Smooth muscle cell of trachea (primary cell): ENCODE measurements at places on chromosomes 11 and 22. TPM values are rescaled to one million over a fixed set of nuclear protein-coding genes. Genes with fewer than 3 reads are reported as not detected.

The ST14 gene
- total RNA-seq, result 0.17 TPM in 1 of 2 replicates, not detected in the other

The PATE2 gene
- 0.29 and 0.66 TPM in 2 replicates for total RNA-seq

The PRR5L gene
- 0.29 and 0.83 TPM in 2 replicates for total RNA-seq

The GRM5 gene
- not detected in 2 replicates for total RNA-seq

The DEPDC7 gene
- total RNA-seq, result 4.3 and 7.6 TPM in 2 replicates

The MMP1 gene
- total RNA-seq, result 78.2 and 425 TPM in 2 replicates

The SPON1 gene
- 0.44 and 0.66 TPM in 2 replicates for total RNA-seq

The TREH gene
- total RNA-seq, result not detected in 2 replicates

The PRR33 gene
- total RNA-seq, result not detected in 2 replicates

The ACR gene
- total RNA-seq, result not detected in 2 replicates

The NAALAD2 gene
- 2.0 and 2.5 TPM in 2 replicates for total RNA-seq

The OR5P2 gene
- not detected in 2 replicates for total RNA-seq
